AML-193 (cell line): ENCODE measurements at places on chromosomes 2 and 18.

DNA sequence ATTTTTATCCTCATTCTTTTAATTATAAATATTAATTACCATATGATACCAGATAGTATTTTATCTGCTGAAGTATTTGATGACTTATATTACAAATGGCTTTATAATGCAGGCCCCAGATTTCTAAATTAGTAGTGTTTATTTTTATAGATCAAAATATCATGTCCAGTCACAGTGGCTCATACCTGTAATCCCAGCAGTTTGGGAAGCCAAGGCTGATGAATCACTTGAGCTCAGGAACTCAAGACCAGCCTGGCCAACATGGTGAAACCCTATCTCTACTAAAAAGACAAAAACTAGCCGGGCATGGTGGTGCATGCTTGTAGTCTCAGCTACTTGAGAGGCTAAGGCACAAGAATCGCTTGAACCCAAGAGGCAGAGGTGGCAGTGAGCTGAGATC lies 100.1 kb upstream of the ARHGAP15 start:
- no peak for DNase-seq

DNA sequence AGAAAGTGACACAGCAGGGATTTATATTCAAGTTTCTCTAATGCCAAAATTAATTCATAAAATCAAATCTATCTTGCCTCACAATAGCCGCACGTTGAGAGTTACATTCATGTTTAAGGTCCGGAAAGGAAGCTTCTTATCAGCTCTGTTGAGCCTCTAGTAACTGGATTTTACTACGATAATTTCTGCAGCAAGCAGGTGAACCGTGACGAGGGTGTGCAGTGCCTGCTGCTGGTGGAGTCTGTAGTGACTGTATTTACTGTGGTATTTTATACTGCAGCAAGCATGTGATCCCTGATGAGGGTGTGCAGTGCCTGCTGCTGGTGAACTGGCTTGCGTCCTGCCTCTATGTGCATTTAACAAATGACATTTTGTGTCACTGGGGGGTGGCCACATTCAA lies 120.0 kb downstream of the SNTG2 start:
- no peak for DNase-seq

- no peak for DNase-seq
These were observed 33.9 kb downstream of the COX7A2L start for GRCh38 chr2:42327125-42327524.

- DNase-seq: no peak
These were observed 164.0 kb downstream of the SLC39A10 start for GRCh38 chr2:195820867-195821565.

DNA sequence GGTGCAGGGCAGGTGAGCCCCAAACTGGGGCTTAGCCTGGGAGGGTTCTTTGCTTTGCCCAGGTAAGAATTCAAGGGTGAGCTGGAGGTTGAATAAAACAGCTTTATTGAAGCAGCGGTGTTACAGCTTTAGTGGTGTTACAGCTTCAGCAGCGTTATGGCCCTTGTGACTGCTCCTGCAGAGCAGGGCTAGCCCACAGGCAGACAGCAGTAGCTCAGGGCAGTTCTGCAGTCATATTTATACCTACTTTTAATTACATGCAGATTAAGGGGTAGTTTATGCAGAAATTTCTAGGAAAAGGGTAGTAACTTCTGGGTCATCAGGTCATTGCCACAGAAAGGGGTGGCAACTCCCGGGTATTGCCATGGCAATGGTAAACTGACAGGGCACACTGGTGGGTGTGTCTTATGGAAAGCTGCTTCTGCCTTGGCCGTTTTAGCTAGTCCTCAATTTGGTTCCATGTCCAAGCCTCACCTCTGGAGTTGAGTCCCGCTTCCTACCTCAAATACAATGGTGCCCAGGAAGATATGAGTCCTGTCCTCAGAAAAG lies 78.2 kb downstream of the THNSL2 start:
- DNase-seq: no peak

GRCh38 chr2:165268754-165269153 lies 29.5 kb downstream of the SCN2A start:
- no peak for DNase-seq

DNA sequence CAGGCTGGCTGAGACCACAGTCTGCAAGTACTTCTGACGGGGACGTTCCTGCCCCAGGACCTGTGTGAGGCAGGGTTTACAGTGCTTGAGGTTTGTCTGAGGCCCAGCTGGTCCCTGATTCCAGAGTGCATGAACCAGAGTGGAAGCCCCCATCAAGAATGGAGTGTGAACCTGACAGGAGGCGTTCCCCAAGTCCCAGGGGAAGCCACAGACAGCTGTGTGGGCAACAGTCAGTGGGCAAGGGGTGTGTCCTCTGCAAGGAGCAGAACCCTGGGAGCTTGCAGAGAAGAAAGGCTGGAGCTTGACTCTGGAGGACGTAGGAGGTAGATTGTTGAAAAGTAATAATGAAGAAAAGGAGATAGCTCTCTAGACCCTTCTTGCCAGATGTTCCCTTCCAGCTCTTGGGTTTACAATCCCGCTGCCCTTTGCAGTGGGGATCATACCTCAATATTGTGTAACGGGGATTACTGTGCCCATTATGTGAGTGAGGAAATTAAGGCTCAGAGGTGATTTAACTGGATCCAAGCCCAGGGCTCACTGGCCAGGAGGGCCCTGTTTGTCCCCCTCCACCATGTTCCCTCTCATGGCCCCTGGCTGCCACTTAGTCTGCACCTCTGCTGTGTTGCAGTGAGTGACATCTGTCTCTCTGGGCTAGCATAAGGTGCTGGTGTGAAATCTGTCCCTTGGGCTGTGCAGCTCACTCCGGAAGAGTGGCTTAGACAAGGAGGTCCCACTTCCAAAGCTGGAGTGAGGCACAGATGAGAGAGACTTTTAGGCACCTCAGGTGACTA lies 6.2 kb downstream of the DBI start:
- DNase-seq: no peak

DNA sequence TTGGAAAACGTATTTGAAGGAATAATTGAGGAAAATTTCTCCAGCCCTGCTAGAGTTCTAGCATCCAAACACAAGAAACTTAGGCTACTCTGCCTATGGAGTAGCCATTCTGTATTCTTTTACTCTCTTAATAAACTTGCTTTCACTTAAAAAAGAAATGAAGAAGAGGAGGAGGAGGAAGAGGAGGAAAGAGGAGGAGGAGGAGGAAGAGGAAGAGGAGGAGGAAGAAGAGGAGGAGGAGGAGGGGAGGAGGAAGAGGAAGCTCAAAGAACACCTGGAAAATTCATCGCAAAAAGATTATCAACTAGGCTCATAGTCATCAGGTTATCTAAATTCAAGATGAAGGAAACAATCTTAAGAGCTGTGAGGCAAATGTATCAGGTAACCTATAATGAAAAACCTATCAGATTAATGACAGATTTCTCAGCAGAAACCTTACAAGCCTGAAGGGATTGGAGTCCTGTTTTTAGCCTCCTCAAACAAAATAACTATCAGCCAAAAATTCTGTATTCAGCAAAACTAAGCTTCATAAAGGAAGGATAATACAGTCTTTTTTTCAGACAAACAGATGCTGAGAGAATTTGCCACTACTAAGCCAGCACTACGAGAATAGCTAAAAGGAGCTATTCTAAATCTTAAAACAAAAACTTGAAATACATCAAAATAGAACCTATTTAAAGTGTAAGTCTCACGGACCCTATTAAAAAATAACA lies 56.2 kb upstream of the DSC1 start:
- no peak for DNase-seq

DNA sequence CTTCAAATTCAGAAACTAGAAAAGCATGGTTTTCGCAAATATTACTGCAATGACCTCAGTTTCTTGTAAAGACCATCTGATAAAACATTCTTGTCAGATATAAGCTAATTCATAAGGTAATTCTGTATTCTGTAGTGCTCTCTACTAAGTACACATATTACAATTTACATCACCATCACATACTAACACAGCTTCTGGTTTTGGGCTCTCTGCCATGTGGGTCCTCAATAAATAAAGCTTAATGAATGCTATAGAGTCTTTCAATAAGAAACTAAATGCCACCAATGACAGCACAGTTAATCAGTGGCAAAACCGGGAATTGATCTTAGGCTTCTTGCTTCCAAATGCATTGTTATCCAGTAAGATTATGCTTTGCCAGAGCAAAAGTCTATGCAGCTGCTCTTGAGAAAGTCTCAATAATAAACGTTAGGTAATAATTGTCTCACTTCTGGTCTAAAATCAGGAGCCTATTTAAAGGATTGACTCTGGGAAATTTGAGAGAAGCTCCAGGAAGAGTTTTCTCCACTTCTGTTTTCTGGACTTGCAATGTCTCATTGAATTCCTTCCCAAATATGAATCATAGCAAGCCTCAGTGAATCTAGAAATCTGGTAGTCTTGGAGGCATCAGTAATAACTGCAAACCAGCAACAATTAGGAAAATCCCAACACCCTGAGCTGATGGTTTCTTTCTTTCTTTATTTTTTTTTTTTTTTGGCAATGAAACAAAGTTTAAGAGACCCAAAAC lies 67.9 kb upstream of the RAPGEF4 start:
- no peak for DNase-seq

DNA sequence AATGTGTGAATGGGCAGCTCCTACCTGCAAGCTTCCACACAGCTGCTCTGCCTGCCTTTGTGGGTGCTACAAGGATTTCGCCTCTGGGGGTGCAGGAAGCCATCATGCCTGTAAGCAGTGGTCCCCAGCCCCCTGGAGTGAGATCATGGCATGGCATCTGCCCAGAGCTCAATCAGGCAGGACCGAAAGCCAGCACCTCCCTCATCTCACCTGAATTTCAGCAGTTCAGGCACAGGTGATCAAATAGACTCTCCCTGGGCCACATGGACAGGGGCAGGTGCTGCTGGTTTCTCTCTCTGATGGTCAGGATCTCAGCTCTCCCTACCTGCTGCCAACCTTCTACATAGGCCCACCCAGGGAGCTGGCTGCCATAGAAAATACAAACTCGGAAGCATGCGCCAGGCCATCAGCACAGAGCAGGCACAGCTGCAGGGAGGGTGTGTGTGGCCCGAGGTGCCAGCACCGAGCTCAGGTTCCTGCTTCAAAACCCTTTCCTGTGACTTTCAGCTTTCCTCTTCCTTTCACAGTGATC lies 133.2 kb upstream of the ID2 start:
- no peak for DNase-seq

DNA sequence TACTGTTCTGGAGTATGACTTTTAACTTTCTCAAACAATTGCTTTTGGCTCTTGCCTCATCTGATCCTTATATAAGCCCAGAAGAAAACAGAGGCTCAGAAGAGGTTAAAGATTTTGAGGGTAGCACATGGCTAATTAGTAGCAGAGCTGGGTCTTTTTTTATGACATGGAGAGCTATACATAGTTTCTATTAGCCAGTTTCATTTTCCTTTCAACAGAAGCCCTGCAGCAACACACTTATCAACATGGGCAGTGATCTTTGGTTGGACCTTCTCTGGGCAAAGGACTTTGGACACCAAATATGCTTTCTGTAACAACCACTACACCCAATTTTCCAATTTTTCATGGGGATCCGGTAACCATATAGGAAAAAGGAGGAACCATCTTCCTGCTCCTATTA lies 64.9 kb downstream of the NCKAP5 start:
- DNase-seq: no peak

DNA sequence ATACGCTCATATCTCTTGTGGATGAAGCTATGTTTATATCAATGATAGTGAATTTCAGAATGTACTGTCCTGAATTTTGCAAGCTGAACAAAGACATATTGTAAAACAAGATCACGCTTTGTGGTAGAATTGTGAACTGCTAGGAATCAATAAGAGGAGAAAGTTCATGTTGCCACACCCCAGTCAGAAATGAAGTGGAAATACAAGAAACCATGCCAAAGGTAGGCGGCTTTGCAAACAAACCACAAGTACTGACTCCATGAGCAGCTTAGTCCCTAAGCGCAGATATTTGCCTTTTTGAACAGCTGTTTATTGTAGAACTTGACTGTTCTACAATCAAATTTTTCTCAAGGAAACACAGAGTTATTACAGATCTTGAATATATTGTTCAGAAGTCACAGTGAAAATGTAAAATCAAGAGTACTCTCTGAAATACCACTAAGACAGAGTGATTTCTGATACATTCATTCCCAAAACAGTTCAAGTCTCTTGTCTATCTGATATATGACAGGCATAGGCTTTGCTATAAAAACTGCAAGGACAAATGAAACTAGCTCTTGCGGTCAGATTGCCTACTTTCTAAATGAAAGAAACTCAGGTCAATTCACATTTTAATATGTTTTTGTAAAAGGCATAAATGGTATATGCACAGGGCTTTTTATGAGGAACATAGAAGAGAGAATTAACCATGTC lies 120.9 kb upstream of the CDH19 start:
- DNase-seq: no peak

DNA sequence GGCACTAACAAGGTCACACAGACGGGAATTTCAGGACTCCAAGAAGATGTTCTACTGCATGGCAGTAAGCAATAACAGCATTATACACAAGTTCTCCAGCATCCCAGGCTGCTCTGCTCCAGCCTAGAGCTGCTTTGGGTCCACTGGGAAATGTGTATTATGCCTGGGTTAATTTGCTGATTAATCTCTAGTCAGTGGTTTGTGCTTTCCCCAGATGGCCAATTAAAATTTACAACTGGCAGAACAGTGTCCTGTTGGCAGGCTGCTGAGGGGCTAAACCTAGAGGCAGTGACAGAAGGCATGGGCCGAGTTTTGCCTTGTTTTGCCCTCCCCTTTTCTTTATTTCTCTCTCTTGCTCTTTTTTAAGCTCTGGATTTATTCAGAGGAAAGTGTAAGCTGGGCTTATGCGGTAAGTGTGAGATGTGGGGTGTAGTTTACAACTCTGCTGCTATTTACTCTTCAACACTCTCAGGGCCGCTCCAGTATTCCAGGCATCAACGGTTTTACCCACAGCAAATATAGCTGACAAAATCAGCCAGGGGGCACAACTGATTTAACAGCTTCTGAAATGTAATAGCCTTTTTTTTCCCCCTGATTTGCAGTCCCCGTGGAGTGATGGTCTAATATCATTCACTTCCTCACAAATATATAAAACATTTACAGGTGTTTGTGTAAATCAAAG lies 348.0 kb downstream of the GPD2 start:
- no peak for DNase-seq

DNA sequence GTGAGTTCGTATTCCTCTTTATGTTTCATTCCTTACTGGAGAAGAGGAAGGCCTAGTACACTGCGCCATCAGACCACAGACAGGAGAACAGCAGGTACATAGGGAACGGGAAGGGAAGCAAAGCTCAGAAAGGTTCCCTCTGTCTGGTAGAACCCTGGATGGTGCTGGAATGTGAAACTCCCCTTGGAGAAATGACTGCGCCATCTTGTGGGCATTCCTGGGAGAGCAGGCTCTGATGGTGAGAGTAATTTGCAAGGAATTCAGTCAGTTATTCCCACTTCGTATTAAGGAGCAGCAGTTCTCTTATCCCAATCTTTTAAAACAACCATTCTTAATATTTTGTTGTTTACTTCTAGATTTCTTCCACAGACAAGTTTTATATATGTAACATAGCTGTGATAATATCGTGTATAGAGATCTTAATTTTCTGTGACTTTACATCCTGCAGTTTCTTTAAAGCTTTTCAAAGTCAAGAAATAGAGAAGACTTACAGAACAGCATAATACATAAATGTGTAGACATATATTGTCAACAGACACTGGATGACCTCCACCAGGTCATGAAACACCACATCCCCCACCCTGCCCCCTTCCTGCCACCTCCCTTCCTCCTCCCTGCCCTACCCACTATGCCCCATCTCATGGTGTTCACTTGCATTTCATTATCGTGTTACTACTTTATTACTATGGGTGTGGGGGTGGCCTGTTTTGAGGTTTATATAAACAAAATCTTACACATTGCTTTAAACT lies 83.9 kb downstream of the ARHGEF4 start:
- peak; percentile 4 for DNase-seq

- no peak for DNase-seq
These were observed 30.1 kb upstream of the E2F6 start for GRCh38 chr2:11495844-11496681.
